ENCODE measurements at places on chromosomes 7 and 10.

DNA sequence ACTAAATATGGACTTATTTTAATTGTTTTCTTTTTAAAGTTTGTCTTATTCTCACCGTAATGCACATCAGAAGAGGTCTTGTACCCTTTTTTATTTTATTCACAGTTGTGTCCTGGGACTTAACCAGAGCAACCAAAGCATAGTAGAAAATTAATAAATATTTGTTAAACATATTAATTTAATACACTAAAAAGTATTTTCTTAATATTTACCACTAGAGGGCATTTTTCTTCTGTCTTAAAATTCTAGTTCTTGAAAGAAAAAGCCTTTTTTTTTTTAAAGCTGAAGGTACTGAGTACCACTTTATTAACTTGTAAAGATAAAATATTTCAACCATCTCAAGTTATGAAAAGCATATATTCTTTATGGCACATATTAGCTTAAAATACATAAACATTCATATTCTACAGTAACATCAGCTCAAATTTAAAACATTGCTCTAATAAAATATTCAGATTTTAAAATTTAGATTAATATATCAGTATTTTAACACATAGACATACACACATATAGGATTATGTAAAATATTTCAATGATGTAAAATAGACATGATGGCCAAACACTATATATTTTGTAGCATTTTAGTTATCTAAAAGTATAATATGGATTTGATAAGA, 260.4 kb downstream of the SEMA3A start:
- no peak for DNase-seq

DNA sequence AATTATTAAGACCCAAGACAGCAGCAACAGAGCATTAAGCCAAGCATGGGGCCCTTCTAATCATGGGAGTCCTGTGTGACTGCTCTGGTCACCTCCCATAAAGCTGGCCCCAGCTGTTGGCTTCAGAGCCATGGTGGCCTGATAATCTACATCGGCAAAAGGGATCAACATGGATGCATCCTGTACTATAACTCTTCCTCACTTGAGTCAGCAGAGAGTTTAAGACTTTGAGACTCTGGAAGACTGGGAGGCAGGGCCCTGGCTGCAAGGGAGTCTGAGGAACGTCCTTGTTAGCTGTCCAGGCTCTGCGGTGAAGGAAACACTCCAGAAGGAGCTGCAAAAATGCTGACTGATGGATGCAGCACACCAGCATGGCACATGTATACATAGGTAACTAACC, 95.0 kb upstream of the KIAA1217 start:
- DNase-seq, result no peak

DNA sequence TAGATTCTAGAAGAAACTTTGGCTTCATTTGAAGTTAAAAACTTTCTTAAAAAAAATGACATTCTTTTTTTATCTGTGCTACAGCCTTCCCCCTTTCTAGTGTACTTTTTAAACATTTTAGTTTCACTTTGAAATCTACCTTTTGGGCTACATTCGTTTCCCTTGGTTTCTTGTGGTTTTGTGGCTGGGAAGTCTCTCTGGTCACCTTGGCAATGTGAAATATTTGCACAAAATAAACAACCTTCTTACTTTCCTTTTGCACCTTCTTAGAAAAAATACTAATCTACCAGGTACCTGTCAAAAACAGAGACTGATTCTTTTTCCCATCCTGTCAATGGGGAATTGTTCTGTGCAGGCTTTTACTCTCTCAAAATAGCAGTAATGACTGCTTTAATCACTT, 350.2 kb downstream of the GATA3 start:
- DNase-seq, result no peak

- no peak for DNase-seq
These were observed 280.7 kb upstream of the MAGI2 start for GRCh38 chr7:79734181-79734580.

- DNase-seq, result no peak
These were observed 33.2 kb upstream of the PPP1R9A start for GRCh38 chr7:94874036-94874785.

GRCh38 chr10:26721561-26721960, 24.1 kb downstream of the PDSS1 start:
- no peak for DNase-seq

DNA sequence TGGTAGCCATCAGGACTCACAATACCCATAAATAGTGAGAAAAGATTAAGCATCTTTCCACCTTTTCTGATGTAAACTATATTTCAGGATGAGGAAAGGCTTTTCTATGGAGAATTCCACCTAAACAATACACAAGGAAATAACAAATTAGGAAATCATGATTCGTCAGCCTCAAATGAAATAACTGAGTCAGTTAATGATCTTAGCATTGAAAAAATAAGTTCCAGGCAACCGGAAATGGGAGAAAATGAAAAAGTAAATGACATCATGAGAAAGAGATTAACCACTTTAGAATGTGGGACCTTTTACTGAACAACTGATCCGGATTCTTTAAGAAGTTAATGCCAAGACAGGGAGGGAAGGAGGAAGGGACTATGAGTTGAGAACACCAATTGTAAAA, 742.3 kb downstream of the TNS3 start:
- DNase-seq, result no peak

- no peak for DNase-seq
These were observed 195.3 kb downstream of the PPP1R9A start for GRCh38 chr7:95102662-95103061.

- no peak for DNase-seq
These were observed 141.3 kb upstream of the MINDY3 start for GRCh38 chr10:16001581-16001980.

DNA sequence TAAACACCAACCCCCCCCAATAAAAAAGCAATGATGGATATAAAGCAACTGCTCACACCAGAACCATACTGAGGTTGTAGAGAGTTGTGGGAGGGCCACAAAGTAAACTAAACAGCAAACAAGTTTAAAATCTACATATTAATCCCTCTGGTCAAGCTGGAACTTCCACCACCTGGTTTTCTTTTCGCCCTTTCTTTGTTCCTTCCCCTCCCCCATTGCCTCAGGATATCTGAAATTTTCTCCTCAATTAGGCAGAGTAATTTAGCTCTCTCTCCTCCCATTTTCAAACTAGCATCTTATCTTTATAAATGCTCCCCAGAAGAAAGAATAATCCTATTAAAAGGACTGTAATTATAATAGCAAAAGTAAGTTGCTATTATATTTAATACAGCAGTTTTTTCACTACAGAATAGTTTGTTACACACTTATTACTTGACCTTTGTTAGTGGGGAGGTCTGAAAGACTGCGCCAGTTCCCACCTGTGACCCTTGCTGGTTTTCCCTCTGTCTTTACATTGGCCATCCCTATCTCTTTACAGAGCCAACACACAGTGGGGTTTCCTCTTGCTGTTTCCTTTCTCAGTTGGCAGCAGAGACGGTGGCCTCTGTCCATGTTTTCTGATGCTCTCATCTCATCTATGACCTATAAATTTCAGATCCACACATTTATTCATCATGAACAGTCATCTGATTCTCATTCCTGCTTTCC, 235.4 kb downstream of the RNLS start:
- DNase-seq, result no peak

- DNase-seq, result peak; percentile 10
These were observed 11.5 kb upstream of the FGFR2 start for GRCh38 chr10:121609426-121610380.

GRCh38 chr10:123150271-123150985, 2.5 kb downstream of the HMX2 start:
- no peak for DNase-seq

DNA sequence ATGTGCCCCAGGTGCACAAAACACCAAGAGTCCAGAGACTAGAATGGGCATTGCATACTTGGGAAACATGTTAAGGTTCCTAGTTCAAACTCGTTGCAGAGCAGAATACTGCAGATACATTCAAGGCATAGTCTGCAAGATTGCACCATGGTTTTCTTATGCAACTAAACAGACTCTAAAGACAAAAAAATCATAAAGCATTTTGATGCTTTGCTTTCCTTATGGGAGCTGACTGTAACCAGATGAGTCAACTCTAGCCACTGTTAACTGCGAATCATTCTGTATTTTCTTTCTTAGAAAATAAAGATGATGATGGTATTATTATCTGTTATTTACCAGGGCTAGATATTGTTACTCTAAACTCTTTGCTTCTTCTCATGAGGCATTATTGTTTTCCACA, 19.7 kb downstream of the TRUB1 start:
- DNase-seq, result no peak

GRCh38 chr10:4129866-4130477, 345.0 kb upstream of the KLF6 start:
- no peak for DNase-seq

DNA sequence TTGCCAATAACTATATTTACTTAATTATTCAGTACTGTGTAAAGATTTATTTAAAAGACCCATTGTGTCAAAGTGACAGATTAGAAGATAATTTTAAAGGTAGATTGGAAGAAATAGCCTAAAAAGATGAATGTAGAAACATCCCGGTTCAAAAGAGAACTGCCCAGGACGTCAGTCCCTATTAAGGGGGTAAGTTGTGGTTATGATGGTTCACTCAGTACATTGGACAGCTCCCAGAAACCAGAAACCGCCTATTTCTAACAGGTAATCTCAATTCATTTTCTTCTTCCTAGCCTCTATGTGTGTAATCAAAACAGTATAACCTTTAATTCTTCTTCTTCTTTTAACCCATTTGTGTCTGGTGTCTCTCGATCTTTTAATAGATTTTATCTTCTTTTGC, 1.5 kb upstream of the FERD3L start:
- no peak for DNase-seq

DNA sequence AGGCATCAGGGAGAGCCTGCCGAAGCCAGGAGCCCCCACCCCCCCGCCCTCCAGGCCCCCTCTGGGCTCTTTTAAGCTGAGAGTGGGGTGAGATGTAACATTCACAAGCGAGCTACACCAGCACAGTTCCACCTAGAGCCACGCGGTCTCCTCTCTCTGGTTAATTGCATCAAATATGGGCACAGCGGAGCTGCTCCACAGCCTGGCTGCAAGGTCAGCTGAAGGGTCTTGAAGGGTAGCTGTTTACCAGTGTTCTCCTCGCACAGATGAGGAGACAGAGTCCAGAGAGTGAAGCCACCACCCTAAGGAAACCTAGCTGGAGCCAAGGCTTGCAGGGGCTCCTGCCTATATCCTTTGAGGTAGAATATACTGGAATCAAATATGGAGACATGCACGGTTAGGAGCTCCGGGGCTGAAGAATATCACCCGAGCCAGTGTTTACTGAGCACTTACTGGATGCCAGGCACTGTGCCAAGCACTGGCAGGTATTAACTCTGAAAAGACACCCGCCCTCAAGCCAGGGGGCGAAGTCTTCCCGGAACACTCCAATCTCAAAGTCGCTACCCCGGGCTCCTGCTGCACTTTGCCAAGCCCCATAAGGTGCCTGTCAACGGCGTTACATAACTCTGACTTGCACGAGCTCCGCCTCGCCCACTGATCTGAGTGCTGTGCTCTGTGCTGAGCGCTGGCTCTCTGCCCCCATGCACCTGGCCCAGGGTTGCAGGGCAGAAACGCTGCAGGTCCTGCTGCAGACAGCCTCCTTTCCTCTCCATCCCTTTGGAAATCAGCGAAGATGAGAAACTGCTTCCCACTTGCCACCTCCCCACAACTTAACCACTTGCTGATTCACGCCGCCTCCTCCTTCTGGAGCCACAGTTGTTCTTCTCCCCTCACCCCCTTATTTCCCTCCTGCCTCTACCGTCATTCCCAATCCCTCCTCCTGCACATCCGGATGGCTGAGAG, 5.4 kb downstream of the CHST15 start:
- no peak for DNase-seq

- no peak for DNase-seq
These were observed 161.7 kb downstream of the TNS3 start for GRCh38 chr7:47420122-47420780.

DNA sequence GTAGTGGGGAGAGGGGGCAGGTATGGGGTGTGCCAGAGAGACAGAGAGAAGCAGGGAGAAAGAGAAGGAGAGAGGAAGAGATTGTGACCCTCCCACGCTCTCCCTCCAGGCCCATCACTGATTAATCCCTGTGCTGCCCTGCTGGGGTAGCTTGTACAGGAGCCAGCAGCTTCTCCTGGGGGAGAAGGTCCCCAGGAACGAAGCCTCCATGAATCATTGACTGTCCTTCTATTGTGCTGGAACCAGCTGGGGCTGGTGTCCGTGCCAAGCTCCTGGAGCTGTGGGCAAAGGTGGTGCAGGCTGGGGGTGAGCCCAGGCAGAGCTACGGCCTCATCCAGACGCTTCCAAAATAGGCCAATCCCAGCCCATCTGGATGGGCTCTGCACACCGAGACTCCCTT, 20.9 kb downstream of the AQP1 start:
- no peak for DNase-seq

GRCh38 chr7:2966466-2967078, 77.1 kb downstream of the CARD11 start:
- no peak for DNase-seq

DNA sequence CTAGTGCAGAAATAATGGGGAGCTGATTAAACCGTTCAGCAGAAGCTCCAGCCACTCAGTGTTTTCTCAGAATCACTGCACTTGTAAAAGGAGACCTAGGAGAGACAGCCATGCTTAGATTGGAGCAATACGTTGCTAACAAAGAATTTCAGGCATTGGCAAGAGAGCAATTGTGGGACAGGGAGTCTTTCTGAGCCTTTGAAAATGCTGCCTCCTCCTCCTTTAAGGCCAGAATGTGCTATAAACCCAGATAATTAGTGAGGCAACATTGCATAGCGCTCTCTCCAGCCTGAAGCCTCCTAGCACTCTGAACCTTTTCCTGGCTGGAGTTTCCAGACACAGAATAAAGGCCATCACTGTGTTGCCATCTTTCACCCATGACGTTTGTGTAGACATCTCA, 18.5 kb upstream of the PTPRN2 start:
- DNase-seq, result no peak

GRCh38 chr10:116538456-116538855, 7.3 kb upstream of the PNLIP start:
- DNase-seq, result no peak

DNA sequence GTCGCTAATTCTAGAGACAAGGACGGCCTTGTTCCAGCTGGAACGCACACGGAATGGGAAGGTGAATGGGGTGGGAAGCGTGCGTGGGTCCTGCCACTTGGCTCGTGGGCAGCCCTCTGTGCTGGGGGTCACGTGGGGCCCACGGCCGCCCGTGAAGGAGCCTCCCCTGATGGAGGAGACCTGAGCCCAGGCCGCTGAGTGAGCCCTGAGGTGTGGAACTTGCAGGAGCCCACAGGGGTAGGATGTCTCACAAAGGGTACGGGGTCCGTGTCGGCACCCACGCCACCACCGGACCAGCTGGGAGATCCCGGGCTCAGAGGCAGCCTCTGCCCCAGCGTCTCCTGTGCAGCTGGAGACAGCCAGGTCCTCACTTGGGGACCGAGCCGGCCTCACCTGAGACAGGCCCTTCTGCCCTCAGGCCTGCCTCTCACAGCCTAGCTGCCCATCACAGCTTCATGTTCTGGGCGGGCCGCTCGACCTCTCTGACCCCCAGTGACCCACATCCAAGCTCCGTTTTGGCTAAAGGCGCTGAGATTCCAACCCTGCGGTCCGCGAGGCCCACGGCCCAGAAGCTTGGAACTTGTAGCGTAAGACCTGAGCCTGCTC, 84.8 kb downstream of the FOXL3 start:
- no peak for DNase-seq

Data from caudate nucleus (tissue), 63 donors.